ENCODE measurements at places on chromosomes 3 and 15. TPM values are rescaled to one million over a fixed set of nuclear protein-coding genes. Genes with fewer than 3 reads are reported as not detected.
A peak's percentile ranks its signal among the peaks of the same experiment; 100 is the strongest.

GRCh38 chr15:74136814-74137536, 6.6 kb downstream of the ISLR2 start:
- no peak for DNase-seq

DNA sequence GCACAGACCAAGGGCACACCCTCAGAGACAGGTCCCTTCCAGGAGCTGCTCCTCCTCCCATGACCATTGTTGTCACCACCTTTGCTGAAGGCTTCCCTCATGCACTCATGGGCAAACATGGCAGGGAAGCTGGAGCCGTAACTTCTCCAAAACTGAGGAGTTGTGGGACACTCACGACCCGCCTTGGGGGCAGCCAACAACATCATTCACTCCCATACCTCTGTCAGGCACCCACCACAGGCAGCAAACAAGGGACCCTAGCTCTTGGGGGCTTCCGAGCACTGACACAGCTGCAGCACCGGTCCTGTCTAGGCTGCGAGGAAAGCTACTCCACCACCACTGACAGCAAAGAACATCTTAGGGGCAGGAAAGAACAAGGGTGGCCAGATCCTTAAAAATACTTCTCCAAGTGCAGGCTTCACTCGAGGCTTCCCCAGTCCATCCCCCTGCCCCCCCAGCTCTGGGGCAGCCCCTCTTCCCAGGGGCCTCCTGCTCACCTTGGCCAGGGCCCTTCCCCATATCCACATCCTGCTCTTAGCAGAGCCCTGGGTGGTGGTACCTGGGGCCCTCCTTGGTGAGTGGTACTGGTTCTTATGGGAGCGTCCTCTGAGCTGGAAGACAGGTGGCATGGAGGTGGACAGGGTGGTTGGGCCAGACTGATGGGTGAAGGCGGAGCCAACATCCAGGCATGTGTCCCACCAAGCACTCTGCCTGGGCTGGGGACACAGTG, 28.0 kb upstream of the DUSP7 start:
- no peak for DNase-seq

Gene WNT5A
- total RNA-seq, result 374 TPM

DNA sequence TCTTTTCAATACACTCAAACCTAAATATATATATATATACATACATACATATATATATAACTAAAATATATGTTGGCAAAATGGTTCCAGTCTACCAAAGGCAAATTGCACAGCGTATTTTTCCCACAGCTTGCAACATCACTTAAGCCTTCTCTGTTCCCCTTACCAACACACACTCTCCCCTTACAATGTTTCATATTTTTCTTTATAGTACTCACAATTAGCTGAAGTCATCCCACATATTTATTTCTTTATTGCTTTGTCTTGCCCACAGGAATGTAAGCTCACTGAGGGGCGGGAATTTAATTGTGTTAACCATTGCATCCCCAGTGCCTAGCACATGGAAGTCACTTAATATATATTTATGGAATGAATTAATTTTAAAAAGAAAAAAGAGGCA, 288.3 kb downstream of the ULK4 start:
- peak; percentile 42 for DNase-seq

Gene PRR23E
- not detected for total RNA-seq

Gene ATP8B4
- total RNA-seq, result 0.53 TPM

GRCh38 chr3:52596658-52597265, 60.4 kb downstream of the UQCC5 start:
- DNase-seq, result no peak

DNA sequence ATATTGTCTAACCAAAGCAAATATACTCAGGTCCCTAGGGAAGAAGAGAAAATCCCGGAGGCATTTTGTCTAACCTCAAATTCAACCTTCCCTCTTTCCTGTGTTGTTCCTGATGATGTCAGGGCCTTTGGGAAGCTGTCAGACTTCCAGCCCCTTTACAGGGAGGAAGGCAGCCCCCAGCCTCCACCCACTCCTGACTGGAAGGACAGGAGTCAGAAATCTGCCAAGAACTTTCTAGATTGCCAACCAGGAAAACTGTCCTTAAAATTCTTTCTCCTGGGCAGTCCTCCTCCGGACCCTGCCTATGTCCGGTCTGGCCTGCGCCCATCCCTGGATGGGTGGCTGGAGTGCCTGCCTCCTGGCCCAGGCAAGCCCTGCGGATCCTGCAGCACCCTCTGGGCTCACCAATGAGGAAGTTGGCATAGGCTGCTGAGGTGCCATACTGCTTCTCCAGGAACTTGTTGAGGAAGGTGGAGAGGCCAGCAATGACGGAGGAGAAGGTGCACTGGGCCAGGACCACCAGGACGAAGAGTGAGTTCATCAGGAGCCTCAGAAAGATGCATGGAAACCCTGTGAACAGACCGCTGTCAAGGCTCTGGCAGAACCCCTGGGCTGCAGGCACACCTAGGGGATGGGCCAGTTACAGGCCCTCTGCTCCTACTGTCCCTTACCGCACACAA, 52.6 kb upstream of the RAB6B start:
- DNase-seq, result no peak

Gene EPHB3
- total RNA-seq, result 6.6 TPM

Gene CATSPER2
- total RNA-seq, result 0.82 TPM

GRCh38 chr15:74748322-74748946, at the start of gene CYP1A2:
Gene CYP1A2, plus strand, starts transcription at chr15:74748845. Its CDS starts 894 bp downstream, at chr15:74749739.
- no peak for DNase-seq

DNA sequence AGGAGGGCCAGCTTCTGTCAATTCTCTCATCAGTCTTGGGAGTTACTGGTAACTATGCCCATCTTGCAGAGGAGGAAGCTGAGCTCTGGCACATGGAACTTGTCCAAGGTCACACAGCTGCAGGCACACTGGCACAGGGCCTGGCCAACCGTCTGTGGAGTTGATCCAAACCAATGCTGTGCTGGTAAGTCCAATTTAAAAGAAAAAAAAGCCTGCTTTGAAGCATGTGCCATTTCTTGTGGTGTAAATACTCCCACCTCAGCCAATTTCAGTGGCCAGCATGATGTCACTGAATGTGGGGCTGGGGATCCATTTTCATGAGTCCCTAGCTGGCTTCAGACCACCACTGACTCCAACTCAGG, 83.4 kb downstream of the CHSY1 start:
- no peak for DNase-seq

- no peak for DNase-seq
Measured at GRCh38 chr3:127646501-127647046, 17.6 kb downstream of the PODXL2 start.

Gene GJD2
- not detected for total RNA-seq

- DNase-seq, result no peak
Measured at GRCh38 chr3:172189987-172190603, 150.7 kb downstream of the FNDC3B start.

- DNase-seq, result peak; percentile 27
Measured at GRCh38 chr3:58531956-58532355, 5.0 kb downstream of the ACOX2 start.

GRCh38 chr15:49438962-49439631, 16.1 kb downstream of the FGF7 start:
- no peak for DNase-seq

- DNase-seq, result no peak
Measured at GRCh38 chr15:90981681-90982080, 12.7 kb downstream of the PRC1 start.

DNA sequence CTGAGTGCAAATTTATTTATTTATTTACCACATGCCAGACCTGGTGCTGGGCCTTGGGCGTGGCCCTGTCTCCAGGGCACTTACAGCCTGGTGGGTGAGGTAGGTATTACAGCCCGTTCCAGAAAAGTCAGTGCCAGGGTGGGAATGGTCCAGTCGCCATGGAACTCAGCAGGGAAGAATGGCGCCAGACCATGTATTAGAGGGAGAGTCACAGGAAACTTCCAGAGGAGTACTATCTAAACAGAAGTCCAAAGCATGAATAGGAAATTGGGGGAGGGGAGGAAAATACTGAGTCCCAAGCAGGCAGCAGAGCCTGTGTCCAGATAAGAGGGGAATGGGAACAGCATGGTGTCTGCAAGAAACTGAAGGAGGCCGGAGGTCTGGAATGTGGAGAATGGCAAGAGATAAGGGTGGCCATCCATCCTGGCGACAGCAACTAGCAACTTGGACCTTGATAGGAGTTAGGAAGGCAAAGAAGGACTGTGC, 27.0 kb downstream of the SH3BP5 start:
- DNase-seq, result no peak

Gene ZNF80
- not detected for total RNA-seq

Gene EFCC1
- total RNA-seq, result not detected

DNA sequence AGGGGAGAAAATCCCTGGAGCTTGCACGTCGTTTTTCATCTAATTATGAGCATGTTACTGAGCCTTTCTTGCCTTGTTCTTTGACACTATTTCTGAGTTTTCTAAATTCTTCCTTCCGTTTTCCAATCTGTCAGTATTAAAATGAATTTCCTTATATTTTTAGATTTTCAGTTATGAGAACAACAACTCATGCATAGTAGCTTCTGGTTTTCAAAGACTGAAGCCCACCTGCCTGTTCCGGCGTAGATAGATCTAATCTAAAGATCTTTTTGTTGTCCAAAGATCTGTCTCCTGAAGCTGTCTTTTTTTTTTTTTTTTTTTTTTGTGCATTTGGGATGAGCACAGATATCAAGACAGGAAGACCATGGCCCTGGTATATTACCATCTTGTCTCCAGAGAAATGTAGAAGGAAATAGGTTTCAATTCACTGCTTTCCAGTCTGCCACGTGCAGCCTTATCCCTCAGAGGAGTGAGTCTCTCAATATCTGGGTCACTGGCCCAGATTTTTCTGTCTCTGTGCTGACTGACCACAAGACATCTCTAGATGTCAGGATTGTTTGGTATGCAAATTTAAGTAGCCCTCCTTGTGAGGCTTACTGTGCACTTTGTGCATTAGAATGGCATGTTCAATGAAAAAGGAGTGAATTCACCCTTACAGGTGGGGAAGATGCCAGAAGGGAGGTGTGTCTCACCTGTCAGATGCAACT, 222.3 kb upstream of the TMC3 start:
- no peak for DNase-seq

DNA sequence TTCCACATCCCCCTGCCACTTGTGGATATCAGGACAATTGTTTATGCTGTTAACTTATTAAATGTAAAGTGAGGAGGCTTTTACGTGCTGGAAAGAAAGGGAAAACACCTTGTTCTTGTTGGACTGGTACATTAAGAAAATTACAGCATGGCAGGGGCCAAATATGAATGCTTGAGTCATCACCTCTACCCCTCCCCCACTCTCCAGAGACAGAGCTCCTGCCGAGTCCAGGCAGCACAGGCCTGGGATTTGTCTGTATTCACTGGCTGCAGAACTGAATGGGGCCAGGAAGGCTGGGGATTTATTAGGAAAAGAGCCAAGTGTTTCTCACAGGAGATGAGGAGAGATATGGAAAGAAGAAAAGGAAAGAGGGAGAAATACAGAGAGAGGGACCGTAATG, 308.9 kb downstream of the EPHB1 start:
- DNase-seq, result no peak

GRCh38 chr3:976006-976405, 116.8 kb upstream of the CNTN6 start:
- DNase-seq, result no peak

DNA sequence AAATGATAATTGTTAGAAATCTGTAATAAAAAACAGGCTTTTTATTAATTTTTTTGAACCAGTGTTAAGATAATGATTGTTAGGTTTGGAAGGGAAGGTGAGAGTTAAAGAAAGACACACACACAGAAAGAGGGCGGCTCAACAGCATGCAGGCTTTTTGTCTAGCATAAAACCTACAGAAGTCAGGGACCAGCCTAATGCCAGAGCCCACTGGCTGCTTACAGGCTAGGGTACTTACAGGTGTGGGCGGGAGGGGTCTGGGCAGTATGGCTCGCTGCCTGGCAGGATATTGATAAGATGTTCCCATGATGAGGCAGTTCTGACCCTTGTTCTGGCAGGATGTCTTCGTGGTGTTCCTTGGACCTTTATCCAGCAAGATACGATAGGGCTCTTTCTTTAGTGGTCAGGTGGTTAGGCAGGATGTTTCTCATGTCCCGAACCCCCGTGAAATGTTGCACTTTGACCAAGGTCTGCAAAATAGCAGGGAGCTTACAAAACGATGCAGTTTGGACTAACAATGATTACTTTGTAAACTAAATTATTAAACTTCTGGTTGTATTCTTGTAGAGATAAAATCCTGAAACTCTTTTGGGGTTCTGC, 84.7 kb downstream of the DCUN1D1 start:
- DNase-seq, result no peak

- no peak for DNase-seq
Measured at GRCh38 chr3:157174290-157174648, 14.3 kb upstream of the CCNL1 start.

DNA sequence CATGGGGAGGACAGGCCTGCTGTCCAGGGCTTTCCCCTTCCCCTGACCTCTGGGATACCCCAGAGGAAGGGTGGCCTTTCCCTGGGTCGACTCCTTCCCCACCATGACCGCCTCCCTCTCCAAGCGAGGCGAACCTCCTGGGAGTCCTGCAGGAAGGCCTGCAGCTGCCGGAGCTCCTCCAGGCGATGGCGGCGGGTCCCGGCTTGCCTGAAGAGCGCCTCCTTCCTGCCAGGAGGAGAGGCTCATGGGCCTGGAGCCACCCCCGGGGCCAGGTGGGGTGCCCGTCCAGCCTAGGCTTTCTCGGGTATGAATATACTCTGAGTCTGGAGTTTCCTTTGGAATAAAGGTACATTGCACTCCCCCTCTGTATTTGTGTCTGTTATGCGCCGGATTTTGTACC, 20.1 kb downstream of the PLA2G4B start:
- no peak for DNase-seq

Gene UPK1B
- 0.20 TPM for total RNA-seq

DNA sequence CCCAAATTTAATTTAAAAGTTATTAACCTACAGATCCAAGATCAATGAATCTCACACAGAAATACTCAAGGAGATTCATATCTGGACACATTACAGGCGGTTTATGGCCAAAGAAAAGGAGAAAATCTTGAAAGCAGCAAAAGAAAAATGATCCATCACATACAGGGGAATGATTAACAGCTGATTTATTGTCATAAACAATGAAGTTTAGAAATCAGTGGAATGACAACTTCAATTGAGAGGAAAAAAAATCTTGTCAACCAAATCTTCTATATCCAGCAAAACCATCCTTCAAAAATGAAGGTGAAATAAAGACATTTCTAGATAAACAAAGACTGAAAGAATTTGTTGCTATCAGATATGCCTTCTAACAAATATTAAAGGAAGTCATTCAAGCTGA, 156.2 kb upstream of the SEMA6D start:
- no peak for DNase-seq

Gene CAND2
- 4.5 TPM for total RNA-seq
